Cerebellar cortex (tissue), 1 donor: ENCODE measurements at places on chromosomes 16 and 17.
A peak's percentile ranks its signal among the peaks of the same experiment; 100 is the strongest.

GRCh38 chr16:11047057-11047456 is 102.7 kb downstream of the CLEC16A start:
- no peak for DNase-seq

DNA sequence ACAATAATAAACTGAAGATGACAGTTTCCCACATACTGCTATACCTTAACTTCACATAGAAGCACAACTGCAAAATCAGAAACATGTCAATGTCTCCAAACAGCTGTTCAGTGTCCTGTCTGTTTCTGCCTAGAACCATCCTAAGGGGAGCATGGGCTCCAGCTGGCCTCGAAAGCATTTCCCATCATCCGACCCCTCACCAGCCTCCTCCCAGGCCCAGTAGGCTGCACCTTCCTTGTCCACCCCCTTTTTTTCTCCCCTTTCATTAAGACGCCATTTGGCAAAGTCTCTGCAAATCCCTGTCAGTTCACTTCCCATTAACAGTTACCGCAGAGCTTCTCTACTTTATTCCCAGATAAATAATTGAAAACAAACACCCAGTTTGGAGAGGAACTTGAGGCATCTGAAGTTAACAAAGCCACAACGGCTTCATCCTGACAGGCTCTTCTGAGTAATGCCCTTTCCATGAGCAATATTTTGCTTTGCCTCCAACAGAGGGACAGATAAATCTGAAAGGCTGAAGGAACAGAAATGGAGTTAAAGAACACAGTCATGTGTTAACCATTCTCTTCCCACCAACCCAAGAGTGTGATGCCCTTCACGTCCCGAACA is 65.3 kb downstream of the SLC39A11 start:
- DNase-seq = no peak

GRCh38 chr16:67459066-67459860 is 21.7 kb downstream of the ATP6V0D1 start:
- no peak for DNase-seq

DNA sequence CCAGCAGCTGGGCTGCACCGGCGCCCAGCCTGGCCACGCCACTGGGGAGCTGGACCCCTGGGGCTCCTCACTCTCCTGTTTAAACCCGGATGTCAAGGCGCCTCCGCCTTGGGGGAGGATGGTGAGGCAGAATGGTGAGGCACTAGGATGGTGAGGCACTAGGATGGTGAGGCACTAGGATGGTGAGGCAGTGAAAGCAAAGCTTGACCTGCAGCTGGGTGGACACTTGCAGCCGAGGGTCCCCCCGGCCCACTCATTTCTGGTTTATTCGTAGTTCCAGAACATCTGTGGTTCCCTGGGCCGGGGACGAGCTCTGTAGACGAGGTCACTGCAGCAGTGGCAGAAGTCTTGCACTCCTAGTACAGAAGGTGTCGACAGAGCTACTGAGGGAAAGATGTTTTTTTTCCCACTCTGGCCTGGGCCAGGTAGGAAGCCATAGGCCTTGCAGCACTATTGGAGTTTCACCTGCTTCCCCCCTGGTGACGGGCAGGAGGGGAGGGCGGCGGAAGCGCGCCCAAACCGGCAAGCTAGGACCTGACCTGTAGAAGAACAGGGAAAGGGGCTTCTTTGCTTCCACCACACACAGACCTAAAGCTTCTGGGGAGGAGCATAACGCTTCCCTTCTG is 1.1 kb upstream of the HNF1B start:
- DNase-seq = no peak

- no peak for DNase-seq
These were observed 355.7 kb downstream of the HAPSTR1 start for GRCh38 chr16:9447195-9447551.

GRCh38 chr16:88456356-88457292 is 3.5 kb downstream of the ZFPM1 start:
- no peak for DNase-seq

- DNase-seq = no peak
These were observed 23.4 kb downstream of the NUP85 start for GRCh38 chr17:75228847-75229246.

GRCh38 chr17:78895322-78895721 is 7.7 kb downstream of the CEP295NL start:
- DNase-seq = no peak

- peak; percentile 83 for DNase-seq
These were observed 23.6 kb upstream of the ENPP7 start for GRCh38 chr17:79706931-79707850.

DNA sequence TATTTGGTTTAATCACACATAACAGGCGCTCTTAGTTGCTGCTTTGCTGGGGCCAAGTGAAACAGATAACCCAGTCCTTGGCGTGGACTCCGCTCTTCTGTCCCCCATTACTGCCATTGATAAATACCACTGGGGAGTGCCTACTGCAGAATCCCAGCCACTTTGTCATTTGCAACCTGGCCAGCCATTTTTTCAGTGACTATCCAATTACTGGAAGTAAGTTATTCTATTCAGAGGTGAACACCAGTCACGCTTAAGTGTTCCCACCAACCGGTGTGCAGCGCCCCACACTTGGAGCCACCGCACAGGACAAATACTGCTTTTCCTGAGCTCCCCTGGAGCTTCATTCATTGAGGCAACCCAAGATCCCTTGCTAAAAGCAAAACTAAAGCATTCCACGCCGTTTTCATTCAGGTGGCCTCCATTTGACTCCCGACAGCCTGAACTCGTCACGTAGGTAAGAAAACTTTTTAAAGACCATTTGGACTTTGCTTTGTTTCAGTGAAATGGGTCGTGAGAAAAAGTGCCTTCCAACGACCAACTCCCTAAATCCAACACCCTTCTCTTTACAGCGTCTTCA is 1.8 kb downstream of the USP7 start:
- DNase-seq = no peak

GRCh38 chr16:52367821-52368220 is 179.1 kb downstream of the TOX3 start:
- DNase-seq = no peak

DNA sequence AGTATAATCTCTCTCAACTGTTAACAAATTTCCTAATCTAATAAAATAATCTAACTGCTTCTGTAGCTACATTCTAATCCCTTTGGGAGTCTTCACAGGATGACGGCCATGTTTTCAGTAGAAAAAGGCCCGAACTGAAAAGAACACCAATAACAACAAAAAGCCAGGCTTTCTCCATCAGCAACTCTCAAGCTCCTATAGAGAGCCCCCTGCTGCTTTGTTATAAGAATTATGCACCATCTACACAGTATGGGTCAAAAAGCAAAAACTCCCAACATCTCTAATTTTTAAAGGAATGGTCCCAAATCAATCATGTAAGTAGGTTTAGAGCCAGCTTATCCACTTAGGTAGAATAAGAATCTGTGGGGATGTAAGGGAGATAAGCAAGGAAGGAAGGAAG is 163.6 kb upstream of the C17orf78 start:
- no peak for DNase-seq

- DNase-seq = peak; percentile 70
These were observed 4.2 kb upstream of the MXRA7 start for GRCh38 chr17:76714822-76715495.

DNA sequence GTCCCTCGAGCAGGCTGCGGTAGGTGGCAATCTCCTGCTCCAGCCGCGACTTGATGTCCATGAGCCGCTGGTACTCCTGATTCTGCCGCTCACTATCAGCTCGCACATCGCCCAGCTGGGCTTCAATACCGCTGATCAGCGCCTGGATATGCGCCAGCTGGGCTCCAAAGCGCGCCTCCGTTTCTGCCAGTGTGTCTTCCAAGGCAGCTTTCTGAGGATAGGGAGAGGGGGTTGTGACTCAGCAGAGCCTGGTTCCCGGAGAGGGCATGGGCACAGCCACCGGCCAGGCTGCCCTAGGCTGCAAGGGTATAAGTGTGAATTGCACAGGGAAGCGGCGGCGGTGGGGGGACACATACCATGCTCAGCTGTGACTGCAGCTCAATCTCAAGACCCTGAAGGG is 4.3 kb downstream of the KRT19 start:
- no peak for DNase-seq

DNA sequence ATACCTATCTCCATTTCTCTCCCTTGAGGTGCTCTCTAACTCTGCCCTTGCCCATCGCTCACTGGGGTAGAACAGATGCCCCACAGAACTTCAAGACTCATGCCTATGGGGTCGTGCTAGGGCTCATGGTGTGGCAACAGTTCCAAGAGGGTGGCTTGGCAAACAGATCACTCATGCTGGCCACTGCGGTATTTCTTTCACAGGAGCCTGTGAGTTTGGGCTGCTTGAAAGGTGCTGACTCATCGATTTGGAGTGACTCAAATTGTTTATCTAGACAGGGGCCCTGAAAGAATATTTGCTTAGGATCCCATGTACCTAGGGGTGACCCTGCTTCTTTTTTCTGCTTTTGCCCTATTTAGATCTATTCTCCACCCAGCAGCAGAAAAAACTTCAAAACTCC is 69.9 kb downstream of the IRX5 start:
- DNase-seq = no peak

DNA sequence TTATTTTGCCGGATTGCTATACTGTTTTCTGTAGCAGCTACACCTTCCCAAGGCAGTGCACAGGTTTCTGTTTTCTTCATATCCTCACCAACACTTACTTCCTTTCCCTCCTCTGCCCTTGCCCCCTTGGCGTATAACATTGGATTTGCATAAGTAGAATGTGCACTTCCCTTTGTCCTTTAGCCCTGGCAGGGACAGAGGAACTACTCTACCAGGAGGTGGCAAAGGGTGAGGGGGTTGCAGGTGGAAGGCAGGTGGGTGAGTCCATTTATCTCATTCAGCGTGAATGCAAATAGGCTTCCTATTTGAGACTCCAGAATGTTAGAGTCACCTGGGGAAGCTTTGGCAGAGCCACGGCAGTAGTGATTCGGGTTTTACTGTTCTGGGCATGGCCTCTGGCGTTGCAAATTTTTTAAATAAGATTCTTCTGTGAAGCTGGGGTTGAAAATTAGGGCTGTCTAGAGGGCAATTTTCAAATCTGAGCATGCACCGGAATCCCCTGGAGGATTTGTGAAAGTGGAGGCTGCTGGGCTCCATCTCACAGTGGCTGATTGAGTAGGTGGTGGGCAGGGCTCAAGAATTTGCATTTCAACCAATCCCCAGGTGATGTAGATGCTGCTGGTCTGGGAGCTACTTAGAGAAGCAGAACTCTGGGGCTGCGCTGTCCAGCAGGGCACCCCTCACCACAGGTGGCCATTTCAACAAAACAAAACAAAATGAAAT is 84.7 kb downstream of the PLCG2 start:
- no peak for DNase-seq

DNA sequence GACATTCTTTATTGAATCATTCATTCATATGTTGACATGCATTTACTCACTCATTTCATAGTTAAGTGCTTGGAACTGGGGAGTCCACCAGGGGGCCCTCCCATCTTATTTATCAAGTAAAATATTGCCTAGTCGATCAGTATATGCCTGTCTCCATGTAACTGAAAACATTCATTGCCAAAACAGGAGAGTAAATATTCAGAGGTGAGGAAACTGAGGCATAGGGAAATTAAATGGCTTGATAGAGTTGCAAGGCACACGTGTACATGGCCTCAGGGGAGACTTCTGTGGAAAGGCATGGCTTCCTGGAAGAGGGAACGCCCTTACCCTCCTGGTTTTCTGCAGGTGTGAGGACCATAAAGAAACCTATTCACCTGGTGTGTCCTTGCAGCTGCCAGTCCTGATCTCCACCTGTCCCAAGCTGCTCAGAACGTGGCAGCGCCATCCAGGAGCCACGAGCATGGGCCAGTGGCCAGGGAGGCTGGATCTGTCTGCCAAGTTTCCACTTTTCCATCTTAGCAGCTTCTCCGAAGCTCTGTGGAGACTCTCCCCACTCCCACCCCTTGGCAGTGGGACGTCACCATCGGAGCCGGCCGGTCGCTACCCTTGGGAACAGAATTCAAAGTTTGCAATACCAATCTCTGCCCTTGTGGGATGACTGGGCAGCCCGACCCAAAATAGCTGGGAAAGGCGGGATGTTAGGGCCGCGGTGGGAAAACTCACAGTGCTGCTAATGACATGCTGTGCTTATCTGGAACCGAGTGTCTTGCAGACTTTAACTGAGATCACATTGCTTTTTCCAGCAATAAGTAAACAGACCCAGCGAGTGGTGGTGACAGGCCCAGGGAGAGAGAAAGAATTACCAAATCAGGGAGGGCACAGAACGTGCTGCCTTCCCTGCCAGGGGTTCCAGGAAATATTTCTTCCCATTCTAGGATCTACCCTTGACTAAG is 4.1 kb upstream of the C1QTNF1 start:
- peak; percentile 54 for DNase-seq

- DNase-seq = no peak
These were observed 12.8 kb downstream of the PECAM1 start for GRCh38 chr17:64377769-64378282.

DNA sequence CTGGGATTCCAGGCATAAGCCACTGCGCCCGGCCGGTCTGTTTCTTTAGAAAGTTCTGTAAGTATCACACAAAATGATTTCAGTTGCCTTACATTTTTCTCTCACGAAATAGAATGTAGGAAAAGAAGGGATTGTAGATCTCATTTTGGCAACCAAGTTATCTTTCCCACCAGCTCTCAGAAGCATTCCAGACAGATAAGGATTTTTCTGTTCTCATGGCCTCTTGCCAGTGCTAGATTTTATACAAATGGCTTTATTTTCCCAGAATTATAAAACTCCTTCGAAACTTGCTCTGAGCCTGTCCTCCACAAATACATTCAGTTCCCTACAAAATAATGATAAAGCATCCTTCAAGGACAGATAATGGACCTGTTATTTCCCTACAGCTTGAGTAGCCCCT is 46.9 kb downstream of the LCMT1 start:
- no peak for DNase-seq

DNA sequence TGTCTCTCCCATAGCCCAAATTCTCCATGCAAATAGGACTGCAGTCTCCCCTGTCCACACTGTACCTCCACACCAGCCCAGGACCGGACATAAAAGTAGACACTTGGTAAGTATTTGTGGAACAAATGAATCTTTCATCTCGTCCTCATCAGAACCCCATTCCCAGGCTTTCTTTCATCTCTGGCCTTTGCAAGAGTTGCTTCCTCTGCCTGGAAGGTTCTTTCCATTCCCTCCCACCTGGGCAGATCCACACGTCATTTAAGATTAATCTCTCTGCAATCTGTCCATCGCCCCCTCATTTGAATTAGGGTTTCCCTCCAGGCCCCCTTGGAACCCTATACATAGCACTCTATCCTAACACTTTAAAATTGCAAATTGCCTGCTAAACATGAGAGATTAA is 3.9 kb upstream of the NXPH3 start:
- DNase-seq = peak; percentile 55

GRCh38 chr17:45225964-45226530 is 4.4 kb downstream of the FMNL1 start:
- DNase-seq = no peak
